ENCODE measurements at places on chromosomes 7 and 10. TPM values are rescaled to one million over a fixed set of nuclear protein-coding genes. Genes with fewer than 3 reads are reported as not detected.

GRCh38 chr10:60645980-60646379 is 132.3 kb upstream of the CDK1 start:
- DNase-seq, result no peak

DNA sequence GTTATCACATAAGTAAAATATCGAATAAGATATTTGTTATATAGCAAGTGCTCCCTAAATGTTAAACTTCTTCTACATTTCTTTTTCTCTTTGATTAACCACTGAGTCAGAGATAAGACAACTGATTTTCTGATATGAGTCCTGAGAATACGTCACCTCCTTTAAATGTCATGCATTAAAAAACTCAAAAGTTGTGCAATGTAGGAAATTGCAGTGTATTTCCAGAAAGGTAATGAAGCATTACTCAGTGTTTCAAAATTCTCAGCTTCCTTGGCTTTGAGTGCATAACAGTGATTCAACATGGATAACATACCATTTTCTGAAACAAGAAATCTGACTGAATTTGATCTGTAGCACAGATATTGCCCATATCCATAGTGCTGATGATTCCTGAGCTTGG is 155.8 kb downstream of the BMPER start:
- peak; percentile 88 for DNase-seq

DNA sequence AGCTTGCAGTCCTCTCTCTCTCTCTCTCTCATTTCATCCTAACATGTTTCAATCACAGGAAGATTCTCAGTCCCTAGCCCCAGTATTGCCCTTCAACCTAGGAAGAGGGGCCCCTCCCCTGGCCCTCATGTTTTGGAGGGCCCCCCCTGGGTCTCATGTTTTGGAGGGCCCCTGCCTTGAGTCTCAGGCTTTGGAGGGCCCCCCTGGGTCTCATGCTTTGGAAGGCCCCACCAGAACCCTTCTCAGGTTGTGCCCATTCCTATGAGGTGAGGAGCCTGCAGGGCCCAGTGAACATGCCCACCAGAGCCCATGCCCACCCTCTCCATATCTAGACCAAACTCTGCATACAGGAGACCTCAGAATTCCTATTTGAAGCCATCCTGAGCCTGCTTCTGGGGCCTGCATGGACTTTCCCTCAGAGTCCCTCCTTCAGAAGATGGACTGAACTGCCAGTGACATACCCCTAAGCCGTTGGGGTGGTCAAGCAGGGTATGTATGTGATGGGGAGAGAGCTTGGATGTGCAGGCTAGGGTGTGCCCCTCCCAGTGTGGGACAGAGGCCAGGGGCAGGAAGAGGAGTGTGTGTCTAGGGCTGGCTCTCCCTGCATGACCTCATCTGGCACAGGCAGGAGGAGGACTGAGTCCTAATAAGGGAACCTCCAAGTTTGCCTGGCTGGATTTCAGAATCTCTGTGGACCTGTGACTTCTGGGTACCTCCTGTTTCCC is 8.1 kb upstream of the VDAC2 start:
- DNase-seq, result peak; percentile 46

- no peak for DNase-seq
Observed at GRCh38 chr7:27551803-27552400, 110.8 kb downstream of the HIBADH start.

GRCh38 chr7:70592171-70592570 is 539.8 kb upstream of the GALNT17 start:
- no peak for DNase-seq

DNA sequence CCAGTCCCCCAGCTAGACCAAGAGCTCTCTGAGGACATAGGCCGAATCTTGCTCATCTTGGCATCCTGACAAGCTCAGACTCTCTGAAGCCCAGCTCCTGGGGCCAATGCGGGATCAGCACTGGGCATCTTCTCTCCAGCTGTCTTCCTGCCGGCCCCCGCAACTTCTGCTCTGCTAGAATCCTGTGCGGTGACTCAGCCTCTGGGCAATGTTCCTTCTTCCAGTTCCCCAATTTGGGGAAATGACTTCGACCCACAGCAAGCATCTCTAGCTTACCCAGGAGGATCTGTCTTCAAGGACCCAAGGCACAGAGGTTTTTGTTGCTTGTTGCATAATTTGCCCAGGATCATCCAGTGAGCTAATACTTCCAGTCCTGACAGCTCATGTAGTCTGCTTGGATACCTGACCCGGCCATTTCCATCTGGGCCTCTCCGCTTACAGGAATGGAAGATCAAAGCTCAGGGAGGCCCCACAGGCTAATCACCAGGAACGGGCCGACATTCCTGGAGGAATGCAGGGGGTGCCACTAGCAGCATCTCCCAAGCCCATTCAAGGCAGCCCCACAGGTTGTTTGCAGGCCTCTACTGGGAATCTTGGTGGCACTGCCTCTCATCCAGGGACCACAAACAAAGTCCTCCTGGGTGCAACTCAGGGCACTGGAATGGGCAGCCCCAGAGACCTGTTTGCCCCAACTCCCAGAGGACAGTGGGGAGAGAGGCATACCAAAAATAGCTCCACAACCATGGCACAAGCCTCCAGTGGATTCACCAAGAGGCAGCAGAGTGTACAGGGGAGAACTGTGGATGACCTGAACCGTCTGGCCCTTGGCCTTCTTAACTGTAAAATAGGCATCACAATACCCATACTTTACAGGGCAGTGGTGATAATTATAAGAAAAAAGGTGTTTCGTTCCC is 151.9 kb downstream of the NEURL1 start:
- DNase-seq, result peak; percentile 94

The ADIRF gene
- not detected for total RNA-seq

Measured in astrocyte (in vitro differentiated cells and primary cell).